ENCODE measurements at places on chromosomes 6 and 20. TPM values are rescaled to one million over a fixed set of nuclear protein-coding genes. Genes with fewer than 3 reads are reported as not detected.
A peak's percentile ranks its signal among the peaks of the same experiment; 100 is the strongest.

Gene SLC35F1
- polyA plus RNA-seq: 3.9 TPM

Gene PPP1R3G
- polyA plus RNA-seq: 2.3 TPM

Gene KCTD20
- 50.2 TPM for polyA plus RNA-seq

Gene ZNF165
- polyA plus RNA-seq: 0.97 TPM

- DNase-seq: no peak
These were observed 23.8 kb upstream of the AKAP12 start for GRCh38 chr6:151215999-151216398.

DNA sequence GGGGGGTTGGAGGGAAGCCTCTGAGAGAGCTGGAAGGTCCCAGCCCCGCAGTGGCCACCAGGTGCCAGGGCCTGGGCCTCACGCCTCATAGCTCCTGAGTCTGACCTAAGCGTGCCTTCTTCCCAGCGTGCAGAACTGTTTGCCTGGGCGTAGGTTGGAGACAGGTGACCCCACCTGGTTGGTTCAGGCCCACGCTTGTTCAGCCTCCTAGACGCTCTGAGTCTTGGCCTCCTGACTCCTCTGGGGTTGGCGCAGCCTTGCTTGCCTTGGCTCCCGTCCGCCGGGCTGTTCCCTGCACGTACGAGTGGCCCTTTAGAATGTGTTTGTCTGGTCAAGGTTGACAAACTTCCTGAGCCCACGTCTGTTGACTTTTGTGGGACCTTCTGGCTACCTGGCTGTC is 70.8 kb downstream of the EYA2 start:
- DNase-seq: no peak

DNA sequence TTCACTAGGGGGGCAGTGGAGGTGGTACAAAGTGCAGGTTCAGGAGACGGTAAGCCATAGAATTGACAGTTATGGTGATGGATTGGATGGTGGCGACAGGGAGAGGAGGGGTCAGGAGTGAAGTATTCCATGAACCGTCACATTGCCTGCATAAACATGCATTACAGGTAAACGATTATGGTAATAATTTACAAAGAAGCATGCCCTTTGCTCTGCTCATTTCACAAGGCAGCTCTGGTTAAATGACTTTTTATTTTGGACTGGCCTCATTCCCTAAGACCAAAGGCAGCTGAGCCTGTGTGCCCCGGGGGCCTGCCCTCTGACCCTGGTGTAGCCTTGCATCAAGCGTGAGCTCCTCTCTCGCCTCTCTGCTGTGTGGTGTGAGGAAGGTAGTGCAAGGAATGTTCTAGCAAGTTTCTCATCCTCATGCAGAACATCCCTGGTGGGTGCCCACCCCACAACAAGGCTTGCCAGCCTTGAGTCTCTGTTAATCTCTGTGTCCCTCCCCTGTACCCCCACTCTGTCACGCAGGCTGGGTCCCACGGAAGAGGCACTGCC is 59.0 kb downstream of the PPP1R14C start:
- DNase-seq: peak; percentile 40

GRCh38 chr20:59378396-59378795 is 78.0 kb downstream of the EDN3 start:
- no peak for DNase-seq
